ENCODE measurements at places on chromosomes 12 and 14.

DNA sequence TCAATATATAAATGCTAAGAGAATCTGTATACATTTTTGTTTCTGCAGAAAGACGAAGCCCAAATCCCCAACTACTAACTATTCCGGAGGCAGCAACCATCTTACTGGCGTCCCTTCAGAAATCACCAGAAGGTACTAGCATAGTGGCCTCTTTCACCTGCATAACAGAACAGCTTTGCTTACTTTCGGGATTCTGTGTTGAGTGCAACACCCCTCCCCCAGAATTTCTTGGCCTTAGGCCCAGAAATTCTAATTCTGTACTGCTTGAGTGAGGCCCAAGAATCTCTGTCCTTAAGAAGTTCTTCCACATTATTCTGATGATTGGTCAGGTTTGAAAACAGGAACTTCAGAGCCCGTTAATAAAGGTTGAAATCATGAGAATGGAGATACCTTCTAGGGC lies 2.9 kb downstream of the SPX start:
- DNase-seq, result no peak

DNA sequence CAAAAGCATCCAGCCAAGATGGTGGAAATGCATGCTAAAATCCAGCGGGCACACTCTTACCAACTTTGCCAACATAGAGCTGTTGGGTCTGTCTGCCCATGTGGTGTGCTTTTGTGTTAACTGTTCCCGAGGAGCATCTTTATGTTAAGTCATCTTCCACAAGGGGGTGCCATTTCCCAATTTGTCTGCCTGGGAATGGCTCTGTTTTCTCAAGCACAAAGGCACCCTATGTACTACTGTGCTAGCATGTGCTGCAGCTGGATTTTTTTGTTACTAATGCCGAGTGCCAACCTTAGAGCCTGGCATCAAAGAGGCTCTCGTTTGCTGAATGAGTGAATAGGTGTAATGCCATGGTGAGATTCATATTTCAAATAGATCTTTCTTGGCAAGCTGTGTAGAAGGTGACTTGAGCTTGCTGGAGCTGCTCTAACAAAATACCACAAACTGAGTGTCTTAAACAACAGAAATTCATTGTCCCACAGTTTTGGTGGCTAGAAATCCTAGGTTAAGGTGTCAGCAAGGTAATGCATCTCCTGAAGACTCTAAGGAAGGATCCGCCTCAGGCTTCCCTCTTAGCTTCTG lies 74.3 kb downstream of the TRHDE start:
- DNase-seq, result peak; percentile 28

GRCh38 chr14:50452979-50453705 lies 56.5 kb upstream of the CDKL1 start:
- peak; percentile 37 for DNase-seq

GRCh38 chr12:111314953-111315539 lies 53.8 kb downstream of the PHETA1 start:
- DNase-seq, result no peak

- no peak for DNase-seq
Measured at GRCh38 chr14:45084946-45085346, 1.0 kb downstream of the PRPF39 start.

- DNase-seq, result no peak
Measured at GRCh38 chr12:110538869-110539622, 36.9 kb downstream of the RAD9B start.

DNA sequence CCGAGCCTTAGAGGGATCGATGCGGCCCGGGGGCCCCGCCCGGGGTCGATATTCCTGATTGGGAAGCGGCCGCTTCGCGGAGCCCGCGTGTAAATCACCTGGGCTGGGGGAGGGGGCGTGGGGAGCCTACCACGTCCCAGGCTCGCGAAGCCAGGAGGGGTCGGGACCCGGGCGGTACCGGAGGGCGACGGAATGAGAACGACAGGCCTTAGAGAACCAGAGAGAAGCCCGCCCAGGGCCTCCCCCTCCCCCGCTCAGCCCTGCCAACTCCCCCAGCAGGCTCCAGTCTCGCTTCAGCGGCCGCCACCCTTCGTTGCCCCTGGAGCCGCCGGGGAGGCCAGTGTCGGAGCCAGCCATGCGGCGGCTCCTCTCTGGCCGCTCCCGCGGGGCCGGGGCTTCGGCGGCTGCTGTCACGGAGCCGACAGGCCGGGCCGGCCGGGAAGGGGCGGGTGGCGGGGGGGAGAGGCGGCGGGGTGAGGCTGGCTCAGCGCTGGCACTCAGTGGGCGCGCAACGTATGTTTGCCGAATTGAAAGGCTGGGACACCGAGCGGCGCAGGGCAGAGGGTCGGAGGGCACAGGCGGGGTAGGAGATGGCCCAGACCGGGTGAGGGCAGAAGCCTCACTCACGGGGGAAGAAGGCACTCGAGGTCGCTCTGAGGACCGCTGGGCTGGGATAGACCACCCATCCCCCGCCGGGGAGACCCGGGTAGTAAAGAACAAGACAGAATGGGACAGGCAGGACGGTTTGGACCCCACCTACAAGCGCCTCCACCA lies 1.4 kb upstream of the DNAJC22 start:
- DNase-seq, result no peak

- DNase-seq, result no peak
Measured at GRCh38 chr14:87196436-87196835, 796.5 kb downstream of the GALC start.

GRCh38 chr12:29980304-29980703 lies 196.6 kb upstream of the TMTC1 start:
- DNase-seq, result no peak

DNA sequence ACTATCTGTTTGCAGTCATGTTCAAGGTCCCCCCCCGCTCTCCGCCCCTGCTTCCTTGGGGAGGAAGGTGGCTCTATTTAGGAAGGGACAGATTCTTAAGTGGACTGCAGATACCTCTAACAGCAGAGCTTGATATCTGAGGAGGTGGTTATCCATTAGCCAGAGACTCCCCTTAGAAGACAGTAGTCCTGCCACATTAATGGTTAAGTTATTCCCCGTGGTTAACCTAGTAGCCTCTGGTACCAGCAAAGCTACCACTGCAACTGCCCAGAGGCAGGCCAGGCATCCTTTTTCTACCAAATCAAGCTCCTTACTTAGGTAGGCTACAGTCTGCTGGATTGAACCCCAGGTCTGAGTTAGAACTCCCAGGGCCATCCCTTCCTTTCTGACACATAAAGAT lies 162.1 kb upstream of the AVPR1A start:
- DNase-seq, result no peak

GRCh38 chr12:11704089-11704488 lies 54.6 kb downstream of the ETV6 start:
- no peak for DNase-seq

DNA sequence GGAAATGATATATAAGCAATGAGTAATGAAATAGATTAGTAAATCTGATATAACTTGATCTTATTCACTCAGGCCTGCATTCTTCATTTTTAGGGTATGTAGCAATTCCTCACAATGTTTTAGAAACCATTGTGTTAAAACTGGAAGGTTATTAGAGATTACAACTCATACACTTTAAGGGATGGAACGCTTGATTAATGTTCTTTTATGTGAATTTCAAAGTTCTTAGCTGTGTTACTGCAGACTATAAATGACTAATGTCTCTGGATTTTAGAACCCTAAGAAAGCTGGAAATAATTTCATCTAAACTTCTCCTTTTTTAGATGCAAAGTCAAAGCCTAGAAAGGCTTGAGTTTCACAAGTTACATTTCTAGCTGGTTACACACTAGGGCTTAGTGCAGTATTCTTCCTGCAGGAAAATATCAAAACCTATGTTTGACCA lies 148.2 kb upstream of the CLEC14A start:
- DNase-seq, result peak; percentile 92

DNA sequence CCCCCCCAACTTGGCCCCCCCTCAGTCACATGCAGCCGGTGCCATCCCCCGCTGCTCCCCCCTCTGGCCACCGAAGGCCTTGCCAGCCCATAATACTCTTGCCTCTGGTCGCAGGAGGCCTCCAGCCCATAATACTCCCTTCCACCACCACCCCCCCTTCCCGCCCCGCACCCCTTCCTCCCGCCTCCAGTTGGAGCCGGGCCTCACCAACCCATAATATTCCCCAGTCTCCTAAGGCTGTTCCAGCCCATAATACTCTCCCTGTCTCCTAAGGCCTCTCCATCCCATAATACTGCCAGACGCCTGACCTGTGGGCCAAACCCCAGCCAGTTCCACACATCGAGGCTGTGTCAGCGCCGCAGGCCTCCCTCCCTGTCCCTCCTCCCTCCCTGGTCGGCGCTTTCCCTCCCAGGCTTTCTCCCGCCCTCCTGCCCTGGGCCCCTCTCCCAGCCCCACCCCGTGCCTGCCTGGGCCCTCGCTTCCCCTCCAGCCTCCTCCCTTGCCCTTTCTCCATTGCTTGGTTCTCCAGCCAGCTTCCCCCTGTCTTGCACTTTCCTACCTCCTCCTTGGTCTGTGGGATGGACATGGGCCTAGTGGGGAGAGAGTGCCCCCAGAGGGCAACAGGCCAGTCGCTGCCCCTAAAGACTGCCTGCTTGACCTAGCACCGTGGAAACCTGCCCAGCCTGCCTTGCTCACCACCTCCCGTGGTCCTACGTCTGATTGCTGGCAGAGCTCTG lies 6.8 kb upstream of the CHD4 start:
- peak; percentile 94 for DNase-seq

- DNase-seq, result no peak
Measured at GRCh38 chr14:69363055-69363454, 35.0 kb downstream of the ERH start.

DNA sequence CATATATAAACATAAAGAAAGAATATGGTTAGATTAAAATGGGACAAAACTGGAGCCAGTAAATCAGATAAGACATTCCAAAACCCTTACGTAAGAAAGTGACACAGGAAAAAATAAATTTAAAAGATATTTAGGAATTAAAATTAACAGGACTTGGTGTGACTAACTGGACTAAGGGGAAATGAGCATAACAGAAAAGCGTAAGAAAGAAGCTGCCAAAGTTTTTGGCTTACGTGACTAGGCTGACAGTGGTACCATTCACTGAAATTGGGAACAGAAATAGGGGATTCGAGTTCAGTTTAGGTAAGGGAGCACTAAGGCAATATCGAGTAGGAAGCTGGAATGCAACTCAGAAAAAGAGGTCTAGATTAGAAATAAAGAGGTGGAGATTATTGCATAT lies 7.8 kb downstream of the CDK17 start:
- no peak for DNase-seq

- DNase-seq, result no peak
Measured at GRCh38 chr14:71576472-71576871, 355.8 kb upstream of the RGS6 start.

DNA sequence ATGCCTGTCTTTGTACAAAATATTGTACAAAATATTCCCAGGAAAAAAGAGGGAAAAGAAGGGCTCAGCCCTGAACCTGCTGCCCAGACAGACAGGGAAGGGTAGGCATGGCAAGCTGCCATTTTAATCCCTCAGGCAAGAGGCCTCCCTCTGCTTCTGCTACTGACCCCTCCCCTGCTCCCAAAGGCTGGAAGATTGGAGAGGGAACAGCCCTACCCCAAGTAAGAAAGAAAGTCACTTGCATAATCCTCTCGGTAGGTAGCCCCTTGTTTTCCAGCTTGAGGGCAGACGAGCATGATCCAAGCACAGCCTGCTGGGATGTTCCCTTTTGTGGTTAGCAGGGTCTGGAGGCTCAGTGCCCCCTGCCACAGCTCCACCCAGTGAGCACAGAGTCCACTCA lies 20.7 kb downstream of the ADCY6 start:
- DNase-seq, result no peak

DNA sequence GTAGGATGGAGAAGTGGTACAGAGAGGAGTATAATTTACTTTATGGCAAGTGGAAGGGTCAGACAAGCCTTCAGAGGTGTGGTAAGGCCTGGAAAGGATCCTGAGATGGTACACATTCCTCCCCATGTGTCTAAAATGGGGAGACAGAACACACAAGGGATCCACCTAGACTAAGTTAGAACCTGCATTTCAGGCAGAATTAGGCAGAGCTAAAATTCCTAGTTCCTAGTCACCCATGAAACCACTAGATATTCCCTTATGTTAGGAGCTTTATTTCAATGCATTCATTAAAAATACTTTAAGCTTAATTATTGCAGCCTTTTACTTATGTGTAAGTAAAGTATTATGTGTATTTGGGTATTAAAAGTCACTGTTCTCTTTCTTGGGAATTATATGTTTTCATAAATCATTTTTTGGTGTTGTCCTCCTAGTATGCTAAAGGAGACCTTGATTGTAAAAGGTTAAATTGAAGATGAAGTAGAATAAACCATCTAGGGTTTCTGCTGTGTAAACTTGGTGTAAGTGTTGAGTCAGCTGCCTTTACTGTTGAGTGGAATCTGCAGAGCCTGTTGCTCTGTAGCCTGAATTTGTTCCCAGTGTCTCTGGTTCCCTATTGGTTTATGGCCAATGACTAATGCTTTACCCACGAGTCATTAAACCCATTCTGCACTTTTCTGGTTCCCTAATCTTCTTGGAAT lies 423.2 kb downstream of the ATP23 start:
- peak; percentile 98 for DNase-seq

DNA sequence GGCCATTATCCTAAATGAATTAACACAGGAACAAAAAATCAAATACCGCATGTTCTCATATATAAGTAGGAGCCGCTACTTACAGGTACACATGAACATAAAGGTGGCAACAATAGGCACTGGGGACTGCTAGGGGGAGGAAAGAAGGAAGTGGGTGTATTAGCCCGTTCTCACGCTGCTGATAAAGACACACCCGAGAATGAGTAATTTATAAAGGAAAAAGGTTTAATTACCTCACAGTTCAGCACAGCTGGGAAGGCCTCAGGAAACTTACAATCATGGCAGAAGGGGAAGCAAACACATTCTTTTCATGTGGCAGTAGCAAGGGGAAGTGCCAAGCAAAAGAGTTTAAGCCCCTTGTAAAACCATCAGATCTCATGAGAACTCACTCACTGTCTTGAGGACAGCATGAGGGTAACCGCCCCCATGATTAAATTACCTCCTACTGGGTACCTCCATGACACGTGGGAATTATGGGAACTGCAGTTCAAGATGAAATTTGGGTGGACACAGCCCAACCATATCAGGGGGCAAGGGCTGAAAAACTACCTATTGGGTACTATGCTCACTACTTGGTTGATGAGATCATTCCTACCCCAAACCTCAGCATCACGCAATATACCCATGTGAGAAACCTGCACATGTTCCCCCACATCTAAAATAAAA lies 16.4 kb upstream of the MIA2 start:
- no peak for DNase-seq

DNA sequence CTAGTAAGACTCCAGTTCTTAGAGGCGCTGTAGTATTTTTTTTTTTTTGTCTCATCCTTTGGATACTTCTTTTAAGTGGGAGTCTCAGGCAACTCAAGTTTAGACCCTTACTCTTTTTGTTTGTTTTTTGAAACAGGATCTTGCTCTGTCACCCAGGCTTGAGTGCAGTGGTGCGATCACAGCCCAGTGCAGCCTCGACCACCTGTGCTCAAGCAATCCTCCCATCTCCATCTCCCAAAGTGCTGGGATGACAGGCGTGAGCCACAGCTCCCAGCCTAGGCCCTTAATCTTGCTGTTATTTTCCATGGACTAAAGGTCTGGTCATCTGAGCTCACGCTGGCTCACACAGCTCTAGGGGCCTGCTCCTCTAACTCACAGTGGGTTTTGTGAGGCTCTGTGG lies 21.3 kb downstream of the GPRC5A start:
- no peak for DNase-seq

- DNase-seq, result no peak
Measured at GRCh38 chr14:93532541-93532940, 101.8 kb downstream of the UNC79 start.
